CD4-positive, alpha-beta memory T cell (primary cell): ENCODE measurements at places on chromosomes 3 and 15. TPM values are rescaled to one million over a fixed set of nuclear protein-coding genes. Genes with fewer than 3 reads are reported as not detected.

GRCh38 chr3:133171831-133172230 lies 133.6 kb downstream of the TMEM108 start:
- DNase-seq: no peak

Gene B3GNT5
- 0.08 TPM for polyA plus RNA-seq

- DNase-seq: no peak
Measured at GRCh38 chr15:48965972-48966371, 2.3 kb upstream of the SHC4 start.

- no peak for DNase-seq
Measured at GRCh38 chr3:157376603-157377300, 59.9 kb upstream of the PTX3 start.
